ENCODE measurements at places on chromosomes 3 and 15.

DNA sequence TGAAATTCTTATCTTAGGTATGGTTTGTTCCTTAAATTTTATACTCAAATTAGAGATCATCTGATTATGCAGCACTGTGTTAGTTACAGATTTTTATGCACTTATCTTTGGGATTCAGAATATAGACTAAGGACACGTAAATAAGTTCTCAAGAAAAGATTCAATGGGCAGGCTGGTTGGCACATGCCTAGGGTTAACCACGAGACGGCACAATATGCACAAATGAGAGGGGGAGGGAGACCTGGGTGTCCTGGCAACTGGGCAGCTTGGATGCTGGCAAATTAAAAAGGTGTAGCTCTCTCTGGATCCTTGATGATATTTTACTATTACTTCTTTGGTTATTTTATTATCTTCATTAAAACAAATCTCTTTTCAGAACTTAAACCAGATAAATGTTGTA is 672 bp downstream of the AADAC start:
- no peak for DNase-seq

DNA sequence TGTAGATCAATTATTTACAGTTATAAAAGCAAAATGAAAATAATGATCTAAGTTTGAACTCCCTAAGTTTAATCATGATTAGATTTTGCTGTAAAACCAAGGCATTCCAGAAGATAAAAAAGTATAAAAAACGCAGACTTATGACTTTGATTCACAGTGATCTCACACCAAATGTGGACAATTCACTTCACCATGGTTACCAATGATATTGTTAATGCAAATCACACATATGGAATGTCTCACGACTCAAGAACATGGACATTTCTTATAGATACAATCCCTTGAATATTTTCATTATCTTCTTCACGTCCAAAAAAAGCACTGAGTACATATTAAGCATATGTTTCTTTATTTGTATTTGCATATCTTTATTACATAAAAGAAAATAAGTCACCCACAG is 1054.2 kb downstream of the NAALADL2 start:
- DNase-seq: no peak

DNA sequence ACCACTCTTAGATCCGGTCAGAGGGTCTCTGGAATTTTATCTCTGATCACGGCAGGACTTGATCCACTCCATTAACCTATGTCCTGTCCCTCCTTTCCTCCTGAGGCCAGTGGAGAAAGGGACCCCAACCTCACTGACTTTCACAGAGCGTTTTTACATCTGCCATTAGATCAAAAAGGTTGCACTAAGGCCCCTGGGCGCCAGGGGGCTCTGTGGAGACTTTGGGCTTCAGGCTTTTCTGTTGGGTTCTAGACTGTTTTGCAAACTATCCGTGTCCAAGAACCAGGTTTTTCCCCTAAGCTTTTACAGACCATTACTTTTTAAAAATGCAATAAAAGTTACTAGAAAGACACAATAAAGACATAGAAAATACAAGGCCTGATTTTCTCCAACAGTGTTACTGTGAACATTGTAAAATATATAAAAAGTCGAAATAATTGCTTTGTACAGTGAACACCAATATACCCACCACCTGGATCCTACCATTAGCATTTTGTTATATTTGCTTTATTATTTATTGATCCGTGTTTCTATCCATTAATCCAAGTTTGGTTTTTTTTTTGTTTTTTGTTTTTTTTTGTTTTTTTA is 159.7 kb downstream of the POLR2M start:
- DNase-seq: peak; percentile 49

- DNase-seq: no peak
These were observed 394.6 kb downstream of the ZNF385D start for GRCh38 chr3:21356402-21356801.

- no peak for DNase-seq
These were observed 60.7 kb upstream of the TLE3 start for GRCh38 chr15:70158309-70159000.

GRCh38 chr3:31242026-31242960 is 290.4 kb upstream of the STT3B start:
- DNase-seq: no peak

- DNase-seq: no peak
These were observed 90.6 kb upstream of the TSC22D2 start for GRCh38 chr3:150317469-150317868.

- no peak for DNase-seq
These were observed 25.3 kb upstream of the C15orf61 start for GRCh38 chr15:67495585-67495984.

DNA sequence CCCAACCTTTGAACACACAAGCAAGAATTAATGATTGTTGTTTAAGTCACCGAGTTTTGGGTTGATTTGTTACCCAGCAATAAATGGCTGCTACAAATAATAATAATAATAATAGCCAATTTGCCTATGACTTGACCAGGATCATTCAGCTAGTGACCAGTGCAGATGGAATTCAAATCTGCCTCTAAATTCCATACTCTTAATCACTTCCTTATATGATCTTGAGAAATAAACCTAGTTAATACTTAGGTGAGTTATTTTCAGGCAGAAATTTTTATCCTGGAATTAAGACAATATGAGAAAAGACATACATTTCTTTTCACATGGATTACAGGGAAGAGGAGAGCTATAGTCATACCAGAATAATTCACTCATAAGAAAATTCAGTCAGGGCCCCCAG is 116.0 kb upstream of the GALNT15 start:
- DNase-seq: no peak

- no peak for DNase-seq
These were observed 317.4 kb downstream of the FHIT start for GRCh38 chr3:60933824-60934223.

GRCh38 chr3:42895580-42895868 is 10.4 kb upstream of the ZNF662 start:
- DNase-seq: no peak

GRCh38 chr3:29557825-29558224 is 277.0 kb downstream of the RBMS3 start:
- DNase-seq: no peak

GRCh38 chr3:197353001-197353866 is 54.8 kb upstream of the DLG1 start:
- no peak for DNase-seq

- peak; percentile 43 for DNase-seq
These were observed 26.1 kb downstream of the CAPN3 start for GRCh38 chr15:42385206-42385979.

- DNase-seq: no peak
These were observed 241.6 kb downstream of the ZNF621 start for GRCh38 chr3:40766396-40766795.

DNA sequence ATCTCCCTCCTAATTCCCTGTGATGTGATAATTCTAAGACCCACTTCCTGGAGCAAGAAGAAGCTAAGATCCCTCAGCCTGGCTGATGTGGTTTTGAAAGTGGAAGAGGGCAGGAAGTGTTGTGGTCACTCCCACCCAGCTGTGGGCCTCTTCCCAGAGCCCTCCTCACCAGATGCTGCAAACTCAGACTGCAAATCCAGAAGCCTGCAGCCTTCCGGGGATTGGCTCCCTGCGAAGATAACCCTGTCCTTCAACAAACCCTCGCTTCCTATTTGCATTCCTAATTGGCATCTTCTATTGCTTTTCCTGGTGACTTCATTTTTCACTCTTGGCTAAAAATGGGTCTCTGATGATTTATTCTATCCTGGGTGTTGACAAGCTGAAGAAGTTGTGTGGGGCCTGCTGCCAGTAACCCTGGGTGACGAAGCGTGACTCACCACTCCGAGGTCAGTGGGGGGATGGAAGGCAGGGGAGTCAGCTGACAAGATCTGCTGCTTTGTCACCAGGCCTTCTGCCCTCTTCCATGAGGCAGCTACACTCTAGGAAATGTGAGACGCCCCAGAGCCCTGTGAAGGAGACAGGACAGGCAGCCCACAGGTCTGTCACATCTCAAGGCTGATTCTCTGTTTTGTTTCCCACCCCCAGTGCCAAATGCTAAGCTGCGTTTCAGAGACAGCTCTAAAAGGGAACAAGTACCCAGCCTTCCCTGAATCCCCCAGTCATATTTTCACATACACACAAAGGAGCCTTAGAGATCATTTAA is 99.7 kb upstream of the LIPC start:
- peak; percentile 76 for DNase-seq

DNA sequence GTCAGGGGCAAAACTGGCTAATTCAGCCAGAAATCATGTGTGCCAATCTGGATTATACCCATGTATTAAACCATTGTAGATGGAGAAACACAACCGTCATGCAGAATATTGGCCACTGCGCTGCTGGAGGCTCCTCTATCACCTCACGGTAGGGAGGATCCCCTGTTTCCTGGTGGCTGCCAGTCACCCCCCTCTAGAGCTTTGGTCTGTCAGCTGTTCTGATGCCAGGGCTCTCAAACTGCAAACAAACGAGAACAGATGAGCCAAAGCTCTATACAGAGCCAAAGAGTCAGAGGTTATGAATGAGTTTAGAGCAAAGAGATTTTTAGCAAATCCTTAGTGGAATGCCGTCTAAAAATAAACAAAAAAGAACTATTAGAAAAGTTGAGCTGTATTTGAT is 62.5 kb downstream of the IL20RB start:
- no peak for DNase-seq

- no peak for DNase-seq
These were observed 1.3 kb downstream of the NEIL1 start for GRCh38 chr15:75348034-75348561.

DNA sequence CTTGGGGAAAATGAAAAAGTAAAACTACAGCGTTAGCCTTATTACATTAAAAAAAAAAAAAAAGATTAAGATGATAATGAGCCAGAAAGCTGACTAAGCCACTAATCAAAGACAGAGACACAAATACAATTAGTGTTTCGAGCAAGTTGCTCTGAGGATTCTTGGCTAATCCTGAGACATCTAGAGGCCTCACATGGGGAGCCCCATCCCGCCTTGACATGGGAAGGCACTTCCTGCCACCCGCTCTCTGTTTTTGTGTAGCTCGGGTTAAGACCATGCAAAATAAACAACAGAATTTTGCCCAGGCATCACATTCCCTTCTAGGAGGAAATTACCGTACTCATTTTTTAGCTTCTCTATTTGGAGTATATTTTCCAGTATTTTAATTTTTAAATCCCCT is 15.3 kb downstream of the HESX1 start:
- no peak for DNase-seq
